ENCODE measurements at places on chromosomes 16 and 17.
A peak's percentile ranks its signal among the peaks of the same experiment; 100 is the strongest.

- DNase-seq: no peak
Observed at GRCh38 chr17:40931311-40931710, 6.1 kb downstream of the KRT23 start.

DNA sequence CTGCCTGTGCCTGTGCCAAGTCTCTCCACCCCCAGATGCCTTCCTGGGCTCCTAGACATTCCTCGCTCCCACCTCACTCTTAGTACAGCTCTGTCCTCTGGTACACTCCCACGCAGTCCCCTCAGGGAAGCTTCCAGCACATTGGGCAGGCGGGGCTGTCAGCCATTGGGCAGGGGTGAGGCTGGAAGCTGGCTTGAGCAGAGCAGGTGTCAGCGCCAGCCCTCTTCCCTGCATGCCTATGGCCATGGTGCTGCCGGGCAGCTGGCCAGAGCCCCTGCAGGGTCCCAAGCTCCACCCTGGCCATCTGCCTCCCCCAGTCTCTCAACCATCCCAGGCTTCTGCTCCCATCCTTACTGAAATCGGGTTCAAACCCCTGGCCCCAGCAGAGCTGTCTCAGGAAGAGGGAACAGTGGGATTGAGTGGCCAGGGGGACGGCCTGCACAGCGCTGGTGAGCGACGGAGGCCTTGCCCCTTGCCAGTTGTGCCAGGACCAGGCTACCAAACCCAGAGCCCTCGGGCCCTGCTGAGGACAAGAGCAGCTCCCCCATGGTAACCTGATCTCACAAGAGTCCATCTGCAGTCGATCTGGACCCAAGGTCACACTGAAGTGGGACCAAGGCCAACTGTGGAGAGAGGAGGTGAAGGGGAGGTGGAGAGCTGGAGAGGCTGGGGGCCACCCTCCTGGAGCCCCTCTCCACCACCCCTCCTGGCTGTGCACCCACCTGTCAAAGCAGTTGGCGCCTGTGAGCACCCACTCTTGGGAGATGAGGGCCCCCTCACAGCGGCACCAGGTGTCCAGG, 2.4 kb upstream of the B9D1 start:
- DNase-seq: no peak

DNA sequence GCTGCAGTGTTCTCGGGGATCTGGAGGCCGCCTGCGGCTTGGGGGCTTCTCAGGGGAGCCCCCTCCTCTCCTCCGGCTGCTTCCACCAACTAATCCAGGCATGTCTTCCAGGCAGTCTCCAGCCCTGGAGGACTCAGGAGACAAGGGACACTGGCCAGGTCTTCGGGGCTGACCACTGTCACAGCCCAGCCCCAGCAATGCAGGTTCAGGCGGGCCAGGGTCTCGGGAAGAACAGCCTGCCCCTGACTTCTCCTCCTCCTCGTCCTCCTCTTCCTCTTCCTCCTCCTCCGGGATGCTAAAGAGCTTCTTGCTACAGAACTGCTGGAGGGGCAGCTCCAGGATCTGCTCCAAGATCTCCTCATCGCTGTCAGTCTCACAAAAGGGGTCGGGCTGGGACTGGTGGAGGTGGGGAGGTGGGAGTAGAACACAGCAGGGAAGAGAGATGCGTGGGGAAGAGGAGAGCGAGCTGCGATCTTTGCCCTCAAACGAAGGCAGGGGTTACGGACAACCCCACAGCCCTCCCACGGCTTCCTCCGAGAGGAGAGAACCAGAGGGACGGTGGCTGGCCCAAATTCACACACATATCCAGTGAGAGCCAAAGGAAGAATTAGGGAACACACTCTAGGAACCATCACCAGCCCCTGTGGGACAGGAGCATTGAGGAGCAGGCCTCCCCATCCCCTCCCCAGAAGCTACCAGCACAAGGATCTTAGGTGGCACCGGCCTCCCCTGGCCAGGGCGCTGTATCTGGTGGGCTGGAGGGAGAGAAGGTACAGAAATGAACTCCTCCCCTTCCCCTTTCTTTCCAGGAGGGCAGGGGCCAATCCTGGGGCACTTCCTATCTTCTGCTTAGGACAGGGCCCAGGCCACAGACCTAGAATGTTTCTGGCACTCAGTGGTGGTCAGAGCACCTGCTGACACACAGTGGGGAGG, 19.3 kb downstream of the TSPOAP1 start:
- DNase-seq: no peak

DNA sequence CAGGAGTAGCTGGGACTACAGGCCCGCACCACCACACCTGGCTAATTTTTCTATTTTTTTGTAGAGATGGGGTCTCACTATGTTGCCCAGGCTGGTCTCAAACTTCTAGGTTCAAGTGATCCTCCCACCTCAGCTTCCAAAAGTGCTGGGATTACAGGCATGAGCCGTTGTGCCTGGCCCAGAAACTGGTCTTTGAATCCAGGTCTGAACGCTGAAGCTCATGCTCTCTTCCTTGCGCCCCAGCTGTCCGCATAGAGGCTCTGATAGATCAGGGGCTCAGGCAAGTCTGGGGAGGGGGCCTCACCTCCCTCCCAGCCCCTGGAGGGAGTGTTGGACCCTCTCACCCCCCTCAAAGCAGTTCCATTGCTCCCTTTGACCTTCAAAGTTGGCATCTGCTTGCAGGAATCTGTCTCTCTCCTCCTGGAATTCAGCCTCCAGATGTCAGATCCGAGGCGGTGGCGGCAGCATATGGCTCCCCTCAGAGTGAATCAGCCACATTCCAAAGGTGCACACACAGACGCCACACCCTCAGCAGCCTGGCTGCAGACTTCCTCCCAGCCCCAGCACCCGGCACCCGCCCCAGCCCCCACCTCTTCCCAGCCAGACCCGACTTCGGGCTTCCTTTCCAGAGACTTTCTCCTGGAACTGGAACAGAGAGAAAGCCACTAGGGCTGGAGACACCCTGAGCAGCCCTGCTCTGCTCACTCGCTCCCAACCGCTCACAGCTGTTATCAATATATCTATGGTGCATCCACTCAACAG, 16.9 kb upstream of the GLIS2 start:
- no peak for DNase-seq

GRCh38 chr17:2044263-2044894, 2.6 kb downstream of the OVCA2 start:
- no peak for DNase-seq

DNA sequence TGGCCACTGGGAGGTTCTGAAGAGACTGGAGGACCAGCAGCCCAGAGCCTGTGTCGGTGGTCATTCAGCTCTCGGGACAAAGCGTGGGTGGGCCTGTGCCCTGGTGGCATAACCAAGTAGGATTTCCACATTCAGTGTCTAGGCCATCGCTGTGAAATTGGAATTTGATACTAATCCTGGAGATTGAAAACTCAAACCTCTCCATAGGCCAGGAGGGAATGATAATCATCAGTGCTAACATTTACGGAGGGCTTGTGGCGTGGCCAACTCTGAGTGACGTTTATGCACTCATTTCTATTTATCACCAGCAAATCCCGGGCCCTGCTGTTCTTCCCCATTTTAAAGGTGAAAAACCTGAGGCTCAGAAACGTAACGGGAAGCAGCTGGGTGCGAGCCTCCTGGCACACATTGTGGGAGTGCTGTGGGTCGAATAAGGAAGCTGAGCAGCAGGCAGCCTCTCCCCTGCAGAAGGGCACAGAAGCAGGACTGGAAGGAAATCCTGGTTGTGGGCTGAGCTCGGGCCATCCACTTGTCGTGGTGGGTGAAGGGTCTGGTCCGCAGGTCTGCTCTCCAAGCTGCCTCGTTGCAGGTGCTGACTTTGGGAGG, 33.1 kb downstream of the RAI1 start:
- DNase-seq: no peak

GRCh38 chr17:57484081-57484666, 227.9 kb downstream of the MSI2 start:
- DNase-seq: no peak

DNA sequence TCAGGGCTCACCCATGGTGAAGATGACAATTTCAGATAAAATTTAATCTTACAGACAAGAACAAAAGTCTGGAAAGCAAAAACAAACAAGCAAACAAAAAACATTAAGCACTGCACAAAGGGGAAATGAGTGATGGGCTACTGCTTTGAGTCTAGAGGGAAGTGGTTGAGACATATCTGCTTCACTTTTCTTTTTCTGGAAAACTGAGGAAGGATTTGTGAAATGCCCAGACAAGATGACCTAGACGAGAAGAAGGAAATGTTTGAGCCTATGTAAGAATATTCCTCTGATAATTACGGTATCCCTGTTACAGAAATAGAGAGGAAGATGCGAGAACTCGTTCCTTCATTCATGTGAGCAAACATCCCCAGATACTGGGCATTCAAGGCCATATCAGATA, 11.5 kb upstream of the HYDIN start:
- no peak for DNase-seq

- no peak for DNase-seq
Observed at GRCh38 chr17:68152161-68152571, 95.7 kb upstream of the AMZ2 start.

GRCh38 chr16:66324815-66325515, 41.5 kb upstream of the CDH5 start:
- DNase-seq: no peak

DNA sequence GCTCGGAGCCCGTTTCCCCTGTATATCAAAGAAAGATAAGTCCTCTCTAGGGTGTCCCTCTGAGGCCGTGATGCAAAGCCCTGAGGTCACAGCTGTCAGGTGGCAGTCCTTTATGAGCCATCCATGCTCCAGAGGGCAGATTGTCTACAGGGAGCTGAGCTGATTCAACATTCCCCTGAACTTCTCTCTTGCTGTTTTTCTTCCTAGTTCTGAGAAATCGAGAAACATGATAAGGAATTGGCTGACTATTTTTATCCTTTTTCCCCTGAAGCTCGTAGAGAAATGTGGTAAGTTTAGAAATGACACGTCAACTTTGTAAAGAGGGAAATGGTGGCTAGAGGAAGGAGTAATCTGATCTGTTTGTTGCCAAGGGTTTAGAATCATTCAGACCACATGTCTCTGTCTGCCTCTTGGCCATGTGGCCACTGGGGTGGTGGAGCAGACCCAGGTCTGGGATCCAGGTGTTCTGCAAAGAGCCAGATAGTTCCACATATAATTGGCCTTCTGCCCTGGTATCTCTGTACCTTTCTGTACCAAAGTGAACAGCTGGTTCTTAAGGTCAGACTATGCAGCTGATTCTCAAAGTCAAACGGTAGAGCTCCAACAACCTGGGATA, 3.5 kb downstream of the CTNS start:
- peak; percentile 46 for DNase-seq

DNA sequence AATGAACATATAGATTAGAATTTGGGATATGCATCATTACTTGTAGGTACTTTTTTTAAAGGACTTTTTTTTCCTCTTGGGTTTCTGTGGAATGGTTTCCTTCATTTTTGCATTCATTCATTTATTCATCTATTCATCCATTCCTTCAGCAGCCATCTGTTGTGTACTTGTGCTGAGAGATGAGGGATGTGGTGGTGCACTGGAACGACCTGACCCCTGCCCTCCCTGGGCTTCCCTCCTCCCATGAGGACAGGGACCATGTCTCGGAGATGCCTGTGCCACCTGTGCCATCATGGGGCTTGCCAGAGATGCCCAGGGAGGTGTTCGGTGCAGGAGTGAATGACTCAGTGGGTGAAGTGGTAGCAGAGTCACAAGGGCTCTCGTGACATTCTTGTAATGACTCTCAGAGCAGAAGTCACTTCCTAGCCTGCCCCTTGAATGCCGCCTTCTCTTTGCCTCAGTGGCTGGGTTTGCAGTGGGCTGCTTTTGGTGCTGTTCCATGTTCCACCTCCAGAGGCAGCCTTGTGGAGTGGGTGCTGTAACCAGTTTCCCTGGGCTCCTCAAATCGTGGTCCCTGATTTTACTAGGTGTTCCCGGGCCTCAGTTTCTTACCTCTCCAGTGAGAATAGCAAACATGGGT, 43.9 kb downstream of the CLEC16A start:
- DNase-seq: peak; percentile 83

GRCh38 chr17:78535273-78536197, 41.7 kb downstream of the DNAH17 start:
- no peak for DNase-seq
